CD8-positive, alpha-beta memory T cell (primary cell): ENCODE measurements at places on chromosomes 6 and 20. TPM values are rescaled to one million over a fixed set of nuclear protein-coding genes. Genes with fewer than 3 reads are reported as not detected.

GRCh38 chr6:3729603-3730344 is 21.7 kb downstream of the PXDC1 start:
- DNase-seq = no peak
- no peaks in the 10 kb centered on the region for H3K27me3 ChIP-seq
- H3K4me3 ChIP-seq = no peak overlapping the region
- H3K4me1 ChIP-seq = no peaks in the 10 kb centered on the region
- no peak overlapping the region for H3K27ac ChIP-seq
- H3K36me3 ChIP-seq = no peaks in the 10 kb centered on the region

DNA sequence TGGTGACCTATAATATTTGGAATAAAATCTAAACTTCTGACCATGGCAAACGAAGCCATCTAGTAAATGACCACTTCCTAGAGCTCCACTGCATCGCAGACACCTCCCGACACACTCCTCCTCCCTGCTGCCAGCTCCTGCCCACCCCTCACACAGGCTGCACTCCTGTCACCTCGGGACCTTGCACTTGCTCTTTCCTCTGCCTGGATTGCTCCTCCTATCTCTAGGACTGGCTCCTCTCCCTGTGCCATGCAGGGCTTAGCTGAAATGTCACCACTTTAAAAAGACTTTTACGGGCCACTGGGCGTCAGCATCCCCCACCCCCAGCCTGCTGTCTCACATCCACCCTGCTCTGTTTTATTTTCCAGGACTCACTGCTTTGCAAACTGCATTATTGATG is 87.6 kb upstream of the MC3R start:
- H3K4me1 ChIP-seq = no peaks in the 10 kb centered on the region
- H3K4me3 ChIP-seq = no peak overlapping the region
- no peaks in the 10 kb centered on the region for H3K36me3 ChIP-seq
- H3K27me3 ChIP-seq = no peaks in the 10 kb centered on the region

DNA sequence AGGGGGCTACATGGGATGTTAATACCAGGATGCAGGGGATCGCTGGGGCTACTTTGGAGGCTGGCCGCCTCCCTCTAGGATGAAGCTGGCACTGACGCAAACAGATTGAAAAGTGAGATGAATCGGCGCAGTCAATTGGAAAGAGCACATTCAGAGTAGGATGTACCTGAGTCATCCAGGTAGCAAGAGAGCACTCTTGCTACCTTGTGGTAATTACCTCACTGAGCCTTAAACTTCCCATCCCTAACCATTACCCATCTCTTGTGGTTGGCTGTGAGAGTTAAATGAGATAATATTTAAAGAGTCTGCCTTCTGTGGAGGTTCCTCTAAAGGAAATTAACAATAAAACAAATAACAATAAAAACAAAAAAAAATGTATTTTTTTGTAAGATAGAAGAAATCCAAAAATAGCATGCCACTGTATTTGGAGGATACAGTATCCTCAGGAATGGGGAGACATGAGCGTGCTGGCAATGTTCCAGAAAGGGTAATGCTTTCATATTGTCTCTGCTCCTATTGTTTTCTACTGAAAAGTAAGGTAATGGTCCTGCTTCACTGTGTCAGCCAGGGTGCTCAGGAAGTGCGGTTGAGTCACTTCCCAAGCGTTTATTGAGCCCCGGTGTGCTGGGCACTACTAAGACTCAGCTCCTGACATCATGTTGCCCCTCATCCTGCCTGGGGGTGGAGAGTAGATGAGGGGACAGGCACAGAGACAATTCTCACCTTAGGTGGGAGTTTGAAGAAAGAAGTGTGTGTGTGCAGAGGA is 301.1 kb downstream of the EYA4 start:
- no peaks in the 10 kb centered on the region for H3K27me3 ChIP-seq
- no peak for DNase-seq
- H3K36me3 ChIP-seq = no peaks in the 10 kb centered on the region
- H3K27ac ChIP-seq = no peak overlapping the region
- no peaks in the 10 kb centered on the region for H3K4me1 ChIP-seq

- H3K27ac ChIP-seq = no peak within 1 kb of the TSS
- H3K4me1 ChIP-seq = no peaks in the 10 kb centered on the region
- DNase-seq = no peak
- peaks cover 8% of the 10 kb centered on the region for H3K27me3 ChIP-seq
- H3K36me3 ChIP-seq = no peaks in the 10 kb centered on the region
- no peak within 1 kb of the TSS for H3K4me3 ChIP-seq
These were observed at the start of gene LAMA2 for GRCh38 chr6:128882991-128883611. TSS of gene LAMA2 (plus strand) at chr6:128883138. CDS start at chr6:128883246, 108 bp downstream.

GRCh38 chr20:19609642-19610223 is 148.3 kb upstream of the RIN2 start:
- no peaks in the 10 kb centered on the region for H3K27me3 ChIP-seq
- no peaks in the 10 kb centered on the region for H3K4me1 ChIP-seq
- DNase-seq = no peak
- no peaks in the 10 kb centered on the region for H3K36me3 ChIP-seq
- H3K4me3 ChIP-seq = no peak overlapping the region

DNA sequence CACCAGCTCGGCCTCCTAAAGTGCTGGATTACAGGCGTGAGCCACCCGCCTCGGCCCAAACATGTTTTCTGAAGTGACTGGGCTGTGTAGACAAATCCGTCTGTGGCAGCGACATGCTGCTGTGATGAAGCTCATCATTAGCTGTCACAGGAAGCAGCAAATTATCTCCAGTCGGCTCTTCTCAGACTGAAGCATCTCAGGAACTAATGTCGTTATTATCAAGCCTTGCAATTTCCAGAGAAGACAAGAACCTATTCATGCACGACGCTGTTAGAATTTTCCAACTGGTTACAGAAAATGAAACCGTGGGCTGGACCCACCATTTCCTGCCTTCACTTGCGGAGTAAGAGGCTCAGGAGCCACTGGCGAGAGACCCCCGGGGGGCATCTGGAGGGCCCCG is 17.1 kb upstream of the NTSR1 start:
- DNase-seq = peak; percentile 32
- H3K4me3 ChIP-seq = no peak overlapping the region
- no peaks in the 10 kb centered on the region for H3K4me1 ChIP-seq
- H3K36me3 ChIP-seq = no peaks in the 10 kb centered on the region
- H3K27ac ChIP-seq = no peak overlapping the region

DNA sequence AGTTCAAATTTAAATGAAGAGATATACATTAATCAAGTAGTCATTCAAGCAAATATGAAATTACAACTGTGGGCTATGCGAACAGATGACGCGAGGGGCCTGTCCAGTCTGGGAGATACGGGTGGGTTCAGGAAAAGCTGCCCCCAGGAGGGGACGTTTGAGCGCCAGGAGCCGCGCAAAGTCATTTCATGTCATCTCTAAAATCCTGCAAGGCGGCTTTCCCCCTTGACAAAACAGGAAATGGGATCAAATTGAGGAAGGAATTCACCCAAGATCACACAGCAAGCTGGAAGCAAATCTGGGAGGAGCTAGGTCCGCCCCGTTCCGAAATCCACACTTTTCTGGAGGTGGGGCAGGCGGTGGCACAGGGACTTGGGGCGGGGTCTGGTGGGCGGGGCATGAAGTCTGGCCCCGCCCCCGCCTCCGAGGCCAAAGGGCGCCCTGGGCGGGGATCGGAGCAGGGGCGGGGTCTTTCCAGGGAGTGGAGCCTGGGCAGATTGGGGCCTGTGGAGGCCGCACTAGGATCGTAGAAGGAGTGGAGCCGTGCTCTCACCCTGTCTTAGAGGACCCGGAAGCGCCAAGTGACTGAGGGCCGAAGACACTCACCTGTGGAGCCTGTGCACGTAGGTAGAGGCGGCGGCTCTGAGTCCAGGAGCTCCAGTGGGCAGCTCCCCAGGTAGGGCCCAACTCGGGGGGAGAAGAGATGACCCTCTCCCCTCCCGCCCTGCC is at the start of gene LPIN3:
TSS of gene LPIN3 (plus strand) at position 495 of the 729 bp plus-strand sequence. CDS start 4,983 bp downstream, outside the sequence.
- peak; percentile 26 for DNase-seq
- H3K4me1 ChIP-seq = peaks cover 7% of the 10 kb centered on the region
- peak within 1 kb of the TSS; percentile 60 for H3K4me3 ChIP-seq
- no peaks in the 10 kb centered on the region for H3K27me3 ChIP-seq

DNA sequence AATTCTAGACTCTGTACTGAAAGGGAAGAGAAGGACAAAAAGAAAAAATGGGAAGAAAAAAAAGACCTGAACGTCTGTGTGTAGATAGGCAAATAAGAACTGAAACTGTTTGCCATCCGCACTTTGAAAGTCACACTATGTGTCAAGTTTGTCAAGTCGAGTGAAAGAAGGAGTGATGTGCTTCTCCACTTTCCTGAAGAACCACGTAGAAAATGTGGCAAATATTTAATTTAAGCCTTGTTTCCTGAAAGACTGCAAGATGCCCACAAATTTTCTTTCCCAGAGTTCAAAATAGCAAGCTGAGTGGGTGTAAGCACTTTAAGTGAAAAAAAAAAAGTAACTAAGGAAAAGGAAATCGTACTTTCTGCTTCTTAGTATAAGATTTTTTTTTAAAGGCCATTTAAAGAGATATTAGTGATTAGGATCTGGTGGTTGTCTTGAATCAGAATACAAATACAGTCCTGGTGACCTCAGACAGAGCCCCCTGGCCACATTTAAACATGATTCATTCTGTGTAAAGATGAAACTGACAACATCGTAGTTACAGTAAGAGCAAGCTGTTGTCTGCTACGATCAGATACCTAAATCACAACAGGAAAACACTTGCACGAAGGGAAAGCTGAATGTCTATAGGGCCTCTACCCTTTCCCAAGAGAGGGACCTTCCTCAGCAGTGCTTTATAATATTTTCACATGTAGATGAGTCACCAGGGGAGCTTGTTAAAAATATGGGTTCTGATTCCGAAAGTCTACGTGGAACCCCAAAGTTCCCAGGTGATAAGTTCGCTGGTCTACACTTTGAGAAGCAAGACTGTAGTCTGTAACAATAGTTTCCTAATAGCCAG is 102.3 kb downstream of the HIVEP2 start:
- H3K4me3 ChIP-seq = peak overlapping the region; percentile 48
- no peak for DNase-seq
- peaks cover 76% of the 10 kb centered on the region for H3K4me1 ChIP-seq

- no peaks in the 10 kb centered on the region for H3K36me3 ChIP-seq
- no peak for DNase-seq
- no peaks in the 10 kb centered on the region for H3K27me3 ChIP-seq
- H3K4me3 ChIP-seq = no peak overlapping the region
These were observed 447.3 kb upstream of the GJE1 start for GRCh38 chr6:141685416-141685815.

DNA sequence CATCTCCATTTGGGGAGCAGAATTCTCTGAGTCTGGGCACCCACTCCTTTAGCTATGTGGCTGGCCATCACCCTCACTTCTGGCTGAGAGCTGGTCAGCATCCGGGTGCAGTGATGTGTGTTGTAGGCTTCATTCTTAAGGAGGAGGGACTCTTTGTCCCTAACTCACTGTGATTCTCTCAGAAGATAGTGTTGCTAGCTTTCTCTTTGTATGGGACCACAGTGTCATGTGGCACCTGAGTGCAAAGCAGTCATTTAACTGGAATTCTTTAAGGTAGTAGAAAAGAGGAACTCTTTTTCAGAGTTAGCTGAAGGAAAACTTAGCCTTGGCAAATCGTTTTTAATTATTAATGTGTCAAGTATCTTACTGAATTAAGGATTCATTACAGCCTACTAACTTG is 165.9 kb downstream of the JARID2 start:
- peaks cover 39% of the 10 kb centered on the region for H3K4me1 ChIP-seq
- no peak for DNase-seq
- H3K36me3 ChIP-seq = no peaks in the 10 kb centered on the region
- H3K27me3 ChIP-seq = no peaks in the 10 kb centered on the region

The TCF15 gene
- not detected for total RNA-seq

The COL19A1 gene
- 0.07 TPM for total RNA-seq

The GFOD1 gene
- 8.2 TPM for total RNA-seq

The HMGCLL1 gene
- total RNA-seq = not detected
